ENCODE measurements at places on chromosomes 1 and 21.

GRCh38 chr1:72915581-72915980 lies 633.2 kb upstream of the NEGR1 start:
- no peak for DNase-seq

GRCh38 chr1:244214009-244214967 lies 163.2 kb downstream of the ZBTB18 start:
- no peak for DNase-seq

DNA sequence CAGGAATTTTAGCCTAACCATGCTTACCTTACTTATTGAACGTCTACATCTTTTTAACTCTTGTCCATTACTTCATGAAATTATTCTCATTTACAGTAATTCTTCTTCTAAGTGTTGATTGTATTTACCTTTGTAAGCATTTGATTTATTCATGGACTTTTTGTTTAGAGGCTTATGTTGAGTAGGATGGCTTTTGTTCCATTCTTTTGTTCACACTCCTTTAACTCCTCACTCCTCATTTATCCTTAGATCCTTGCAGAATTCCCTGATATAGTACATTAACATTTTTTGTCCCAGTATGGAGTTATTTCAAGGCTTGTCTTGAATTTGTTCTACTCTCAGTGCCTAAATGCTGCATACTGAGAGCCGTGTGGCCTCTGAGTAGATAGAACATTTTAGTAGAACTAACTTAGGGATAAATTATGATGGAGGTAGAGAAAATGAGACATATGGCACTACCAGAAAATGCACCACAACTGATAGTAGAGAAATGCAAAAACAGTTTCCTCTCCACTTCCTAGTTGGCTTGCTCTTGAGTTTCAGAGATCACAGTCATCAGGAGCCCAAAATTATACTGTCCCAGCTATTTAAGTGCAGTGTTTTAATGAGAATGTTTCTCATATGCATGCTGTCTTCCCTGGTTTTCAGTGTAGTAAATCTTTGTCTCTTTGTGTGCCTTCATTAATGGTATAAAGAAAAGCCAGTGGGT lies 69.5 kb downstream of the KCNK2 start:
- no peak for DNase-seq

GRCh38 chr1:161111527-161111926 lies 6.3 kb downstream of the PFDN2 start:
- DNase-seq = no peak
